ENCODE measurements at places on chromosomes 2 and 18.

GRCh38 chr18:26971409-26971808 lies 105.9 kb upstream of the AQP4 start:
- no peak for DNase-seq

DNA sequence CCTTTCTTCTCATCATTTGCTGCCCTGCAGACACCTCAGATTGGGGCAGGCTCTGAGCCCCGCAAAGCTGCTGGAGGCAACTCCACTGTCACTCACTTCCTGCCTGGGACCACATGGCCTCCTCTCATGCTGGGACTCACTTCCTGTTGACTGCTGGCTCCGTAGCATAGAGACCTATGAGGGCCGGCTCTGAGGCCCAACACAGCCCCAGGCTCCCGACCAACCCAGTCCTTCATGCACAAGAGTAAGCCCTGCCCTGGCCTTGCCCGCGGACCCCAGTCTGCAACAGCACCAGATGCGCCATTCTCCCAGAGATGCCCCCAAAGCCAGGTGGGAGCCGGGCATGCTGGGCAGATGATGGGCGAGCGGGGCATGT lies 55.7 kb downstream of the DNMT3A start:
- DNase-seq: no peak

GRCh38 chr2:137339051-137339450 lies 573.7 kb downstream of the THSD7B start:
- no peak for DNase-seq

DNA sequence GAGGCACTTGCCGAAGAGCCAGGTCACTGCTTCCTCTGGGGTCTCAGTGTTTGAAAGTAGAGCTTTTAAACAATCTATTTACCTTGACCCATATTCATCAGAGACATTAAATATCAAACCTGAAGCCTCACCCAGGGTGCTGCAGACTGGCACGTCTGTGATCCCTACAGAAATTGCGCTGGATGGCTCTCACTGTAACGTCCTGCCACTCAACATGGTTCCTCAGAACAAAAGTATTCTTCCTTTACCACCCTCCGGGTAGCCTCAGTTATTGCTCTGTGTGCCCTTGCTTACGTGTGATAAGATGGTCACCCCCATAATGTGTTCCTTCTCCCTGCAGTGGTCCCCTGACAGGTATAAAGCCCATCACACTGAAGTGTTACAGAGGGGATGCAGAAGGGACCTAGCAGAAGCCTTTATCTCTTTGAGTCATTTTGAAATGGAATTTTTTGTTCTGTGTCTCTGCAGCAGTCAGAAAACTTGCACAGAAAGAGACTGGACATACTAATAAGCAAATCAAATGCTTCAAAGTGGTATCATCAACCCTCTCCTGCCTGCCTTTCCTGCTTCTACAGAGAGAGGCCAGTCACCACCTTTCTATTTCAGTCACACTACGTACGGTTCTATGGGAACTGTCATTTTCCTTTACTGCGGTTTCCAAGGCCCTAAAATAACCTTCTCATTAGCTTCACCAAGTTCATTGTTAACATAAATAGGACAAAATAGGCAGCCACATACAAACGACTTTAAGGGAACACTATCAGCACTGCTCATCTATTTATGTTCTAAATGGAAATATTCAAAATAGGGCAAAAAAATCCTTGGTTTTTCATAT lies 86.8 kb downstream of the METTL8 start:
- no peak for DNase-seq

DNA sequence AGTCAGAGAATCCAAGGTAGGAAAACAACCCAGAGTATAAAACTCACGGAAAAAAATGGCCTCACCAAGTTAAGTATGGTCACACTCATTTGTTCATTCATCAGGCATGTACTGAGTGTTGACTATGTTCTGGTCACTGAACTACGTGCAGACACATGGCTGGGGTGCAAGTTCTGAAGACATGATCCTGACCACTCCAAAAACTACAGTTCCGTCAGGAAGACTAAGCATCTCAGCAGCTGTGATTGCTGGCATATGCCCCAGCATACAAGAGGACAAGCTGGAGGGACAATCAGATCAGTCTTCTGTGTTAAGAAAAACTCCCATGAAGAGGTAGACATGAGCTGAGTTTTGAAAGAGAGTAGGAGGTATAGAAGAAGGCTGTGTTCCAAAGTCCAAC lies 72.8 kb downstream of the TCF4 start:
- DNase-seq: no peak

DNA sequence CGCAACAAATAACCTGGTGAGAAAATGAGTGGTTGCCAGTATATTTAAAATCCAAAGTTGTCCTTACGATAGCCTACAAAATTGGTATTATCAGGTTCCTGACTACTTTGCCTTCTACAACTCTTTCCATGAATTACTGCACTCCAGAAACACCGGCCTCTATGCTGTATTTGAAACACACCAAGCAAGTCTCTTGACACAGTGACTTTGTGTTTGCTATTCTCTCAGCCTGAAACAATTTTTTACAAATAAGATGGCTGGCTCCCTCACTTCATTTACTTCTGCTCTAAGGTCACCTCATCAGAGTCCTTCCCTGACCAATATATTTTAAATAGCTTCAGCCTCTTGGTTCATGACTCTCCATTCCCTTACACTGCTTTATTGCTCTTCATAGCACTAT lies 12.2 kb downstream of the KANSL1L start:
- no peak for DNase-seq

DNA sequence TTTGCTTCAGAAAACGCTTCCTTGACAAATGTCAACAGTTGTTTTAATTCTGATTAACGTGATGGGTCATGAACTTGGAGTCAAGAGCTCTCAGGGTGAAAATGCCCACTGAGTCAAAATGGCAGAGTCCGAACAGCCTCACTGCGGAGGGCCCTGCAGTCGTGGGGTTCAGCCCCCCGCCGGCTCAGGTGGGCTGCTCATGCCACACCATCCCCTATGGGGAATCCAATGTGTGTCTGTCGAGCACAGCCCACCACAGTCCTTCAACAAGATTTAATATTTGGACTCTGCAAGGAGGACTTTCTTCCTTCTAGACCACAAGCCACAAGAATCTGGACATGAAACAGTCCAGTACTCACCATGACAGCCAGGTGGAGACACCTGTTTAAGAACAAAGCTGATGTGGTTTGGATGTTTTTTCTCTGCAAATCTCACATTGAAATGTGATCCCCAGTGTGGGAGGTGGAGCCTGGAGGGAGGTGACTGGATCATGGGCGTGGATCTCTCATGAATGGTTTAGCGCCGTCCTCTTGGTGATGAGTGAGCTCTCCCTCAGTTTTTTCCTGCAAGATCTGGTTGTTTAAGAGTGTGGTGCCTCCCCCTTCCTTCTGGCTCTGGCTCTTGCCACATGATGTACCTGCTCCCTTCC lies 201.0 kb downstream of the NDUFA10 start:
- DNase-seq: no peak

DNA sequence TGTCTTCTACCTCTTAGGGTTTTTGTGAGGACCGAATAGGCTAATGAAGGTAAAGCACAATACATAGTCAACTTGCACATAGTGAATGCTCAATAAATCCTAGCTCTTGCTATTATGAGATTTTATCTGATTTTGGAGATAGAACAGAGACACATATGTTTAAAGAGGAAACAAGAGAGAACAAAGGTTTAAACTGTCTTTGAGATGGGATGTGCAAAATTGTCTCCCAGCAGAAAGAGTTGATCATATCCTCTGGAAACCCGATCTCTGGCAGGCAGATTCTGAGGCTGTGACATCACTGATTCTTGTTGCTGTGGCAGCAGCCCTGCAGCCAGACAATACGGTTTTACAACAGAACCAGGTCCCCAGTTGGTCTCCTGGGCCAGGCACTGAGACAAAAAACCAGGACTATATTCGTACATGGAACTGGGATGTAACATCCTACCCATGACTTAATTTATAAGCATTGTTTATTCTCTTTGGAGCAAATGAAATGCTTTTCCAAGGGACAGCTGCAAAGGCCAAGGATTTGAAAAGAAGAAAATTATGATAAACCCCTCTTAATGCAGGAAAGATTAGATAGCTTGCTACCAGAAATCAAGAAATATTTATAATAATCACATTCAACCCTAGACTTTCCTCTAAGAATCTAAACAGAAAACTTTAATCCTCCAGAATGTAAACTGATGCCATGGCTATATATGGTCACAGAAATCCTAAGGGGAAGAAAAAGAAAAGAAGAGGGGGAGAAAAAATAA lies 80.2 kb downstream of the SLC8A1 start:
- DNase-seq: no peak

DNA sequence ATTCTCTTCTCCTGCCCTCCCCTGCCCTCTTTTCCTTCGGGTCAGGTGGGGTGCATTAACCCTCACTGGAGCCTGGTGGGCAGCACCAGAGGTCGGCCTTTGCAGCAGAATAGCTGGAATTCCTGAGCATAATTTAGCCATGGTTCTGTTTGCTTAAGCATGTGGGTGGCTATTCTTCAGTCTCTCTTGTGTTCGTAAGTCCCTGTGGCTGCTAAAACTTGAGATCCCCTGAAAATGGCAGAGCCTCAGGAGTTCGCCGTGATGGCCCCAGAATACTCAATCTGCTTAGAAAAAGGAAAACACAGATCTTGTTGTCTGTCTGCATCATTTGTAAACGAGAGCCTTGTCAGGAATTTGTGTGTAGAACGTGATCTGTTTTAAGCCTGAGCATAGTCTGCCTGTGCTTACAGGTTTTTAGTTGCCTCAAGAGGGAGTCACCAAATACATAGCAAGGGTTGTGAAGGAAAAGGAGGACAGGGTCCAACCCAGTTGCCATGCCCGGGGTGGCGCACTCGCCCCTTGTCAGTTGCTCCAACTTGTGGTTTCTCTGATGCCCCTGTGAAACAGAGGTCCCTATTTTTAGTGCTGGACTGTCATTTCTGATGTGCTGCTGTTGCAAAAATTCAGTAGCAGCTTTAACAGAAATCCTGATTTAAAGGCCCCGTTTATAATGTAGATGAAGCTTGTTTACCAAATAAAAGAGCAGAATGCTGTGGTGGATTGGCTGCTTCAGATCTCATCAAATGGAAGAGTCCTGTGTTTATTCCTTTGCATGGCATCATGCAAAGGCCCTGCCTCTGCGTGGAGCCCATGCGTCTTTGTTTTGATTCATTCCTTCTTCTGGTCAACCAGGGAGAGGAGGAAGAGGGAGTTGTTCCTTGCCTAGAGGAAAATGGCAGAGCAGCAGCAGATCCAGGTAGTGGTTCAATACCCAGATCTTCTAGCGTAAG lies 74.8 kb downstream of the WDSUB1 start:
- DNase-seq: no peak

- DNase-seq: no peak
These were observed 132.8 kb upstream of the CTDP1 start for GRCh38 chr18:79546781-79547272.

GRCh38 chr18:67408240-67408639 lies 108.3 kb downstream of the DSEL start:
- no peak for DNase-seq

DNA sequence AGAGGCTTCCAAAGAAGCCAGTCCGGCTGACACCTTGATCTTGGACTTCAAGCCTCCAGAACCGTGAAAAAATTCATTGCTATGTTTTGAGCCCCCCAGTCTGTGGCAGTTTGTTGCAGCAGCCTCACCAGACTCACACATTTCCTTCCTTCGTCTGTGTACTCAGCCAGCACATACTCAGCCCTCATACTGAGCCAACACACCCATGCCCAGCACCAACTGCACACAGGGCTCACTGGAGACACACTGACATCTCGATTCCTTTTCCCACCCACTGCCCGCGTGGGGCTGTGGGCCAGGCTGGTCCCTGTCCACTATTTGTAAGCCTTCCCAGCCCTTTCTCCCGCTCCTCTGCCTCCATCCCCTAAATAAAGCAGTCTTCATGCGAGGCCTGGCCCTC lies 24.1 kb upstream of the NMUR1 start:
- no peak for DNase-seq

DNA sequence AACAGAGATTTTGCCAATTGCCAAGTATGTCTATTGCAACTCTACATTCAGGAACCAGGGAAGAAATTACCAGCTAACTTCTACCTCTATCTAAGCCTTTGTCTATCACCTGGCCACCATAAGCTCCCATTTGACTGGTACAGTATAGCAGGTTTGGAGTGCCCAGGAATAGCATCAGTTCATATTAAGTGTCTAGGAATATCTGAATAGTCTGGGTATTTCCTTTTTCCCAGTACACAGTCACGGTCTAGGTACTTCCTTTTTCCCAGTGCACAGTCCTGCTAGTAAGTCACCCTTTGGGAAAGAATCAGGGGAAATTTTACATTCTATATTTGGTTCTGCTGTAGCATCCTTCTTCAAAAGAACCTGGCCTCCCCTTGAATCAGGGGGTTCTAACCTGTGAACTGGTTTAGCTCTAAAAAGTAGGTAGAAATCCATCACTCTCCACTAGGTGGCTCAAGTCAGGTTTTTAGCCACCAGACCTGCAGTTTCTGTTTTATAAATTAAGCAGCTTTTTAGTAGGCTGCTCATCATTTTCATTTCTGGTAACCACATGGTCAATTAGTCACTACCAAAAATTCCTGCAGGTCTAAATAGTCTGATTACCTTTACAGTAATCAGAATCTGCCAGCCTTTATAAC lies 49.3 kb upstream of the DNAJC10 start:
- DNase-seq: no peak

- DNase-seq: no peak
These were observed 56.5 kb downstream of the TCF7L1 start for GRCh38 chr2:85189606-85190270.

DNA sequence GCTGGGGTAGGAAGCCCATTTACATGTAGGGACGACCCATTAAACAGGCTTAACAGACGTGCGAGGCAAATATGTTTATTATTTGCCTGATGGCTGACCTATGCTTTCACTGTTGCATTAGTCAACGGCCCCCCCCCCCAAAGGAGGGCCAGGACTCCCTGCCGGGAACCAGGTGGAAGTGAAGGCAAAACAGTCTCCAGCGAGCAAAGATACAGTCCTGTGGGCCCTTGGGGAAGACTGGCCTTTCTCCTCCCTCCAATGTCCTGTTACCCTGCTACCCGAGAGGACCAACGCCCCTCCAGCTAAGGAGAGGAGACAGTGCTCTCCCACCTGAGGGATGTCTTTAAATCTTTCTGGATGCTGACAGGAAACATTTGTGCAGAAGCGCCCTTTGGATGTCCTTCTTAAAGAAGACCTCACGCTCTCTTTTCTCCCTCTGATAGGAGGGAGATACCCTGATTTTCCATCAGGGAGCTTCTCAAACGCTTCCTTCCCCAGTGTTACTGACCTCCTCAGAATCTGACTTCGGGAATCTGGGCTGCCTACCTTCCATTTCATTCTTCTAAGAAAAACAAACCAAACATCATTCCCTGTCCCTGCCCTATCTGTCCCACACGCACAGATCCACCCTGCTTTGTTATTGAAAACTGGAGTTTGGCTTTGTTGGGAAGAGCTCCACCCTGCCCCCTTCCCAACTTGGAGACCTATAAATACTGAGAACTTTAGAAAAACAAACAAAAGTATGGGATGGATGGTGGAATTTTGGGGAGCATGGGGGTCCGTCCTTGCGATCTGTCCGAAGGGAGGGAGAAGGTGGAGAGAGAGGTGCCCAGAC lies 135.9 kb upstream of the SIX3 start:
- DNase-seq: no peak

- DNase-seq: no peak
These were observed 88.2 kb upstream of the THUMPD2 start for GRCh38 chr2:39867268-39867667.
